ENCODE measurements at places on chromosomes 5 and 9. TPM values are rescaled to one million over a fixed set of nuclear protein-coding genes. Genes with fewer than 3 reads are reported as not detected.

LMX1B gene
- total RNA-seq: 0.77 TPM

GRXCR2 gene
- total RNA-seq: not detected

DNA sequence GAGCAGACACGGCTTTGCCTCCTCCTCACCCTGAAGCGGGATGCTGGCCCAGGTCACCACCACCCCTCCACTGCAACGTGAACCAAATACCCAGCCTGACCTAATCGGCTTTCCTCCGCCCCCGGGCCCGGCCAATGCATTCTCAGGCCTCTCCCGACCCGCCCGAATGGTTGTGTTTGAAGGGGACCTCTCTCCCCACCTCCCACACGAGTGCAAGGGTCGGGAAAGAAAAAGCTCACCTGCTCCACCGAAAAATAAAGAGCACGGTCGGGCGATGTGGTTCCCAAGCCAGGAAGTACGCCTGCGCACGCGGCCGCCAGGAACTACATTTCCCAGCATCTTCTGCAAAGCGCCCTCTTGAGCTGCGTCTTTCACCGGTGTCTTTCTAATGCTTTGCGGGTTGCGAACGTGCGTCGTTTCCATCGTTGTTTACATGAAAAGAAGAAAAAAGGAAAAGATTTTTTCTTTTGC, at the start of gene ZNF883:
Gene ZNF883, minus strand, starts transcription at position 282 of the 471 bp plus-strand sequence.
- DNase-seq: peak; percentile 86
- no peaks in the 10 kb centered on the region for H3K27me3 ChIP-seq
- peaks cover 7% of the 10 kb centered on the region for H3K36me3 ChIP-seq
- no peak within 1 kb of the TSS for H3K27ac ChIP-seq

- H3K36me3 ChIP-seq: no peaks in the 10 kb centered on the region
- no peaks in the 10 kb centered on the region for H3K27me3 ChIP-seq
- no peak overlapping the region for H3K27ac ChIP-seq
- DNase-seq: no peak
These were observed 104.4 kb downstream of the ZNF354C start for GRCh38 chr5:179164331-179165311.
